ENCODE measurements at places on chromosomes 1 and 21.

- no peak for DNase-seq
These were observed 35.1 kb downstream of the CATSPERE start for GRCh38 chr1:244496186-244496585.

DNA sequence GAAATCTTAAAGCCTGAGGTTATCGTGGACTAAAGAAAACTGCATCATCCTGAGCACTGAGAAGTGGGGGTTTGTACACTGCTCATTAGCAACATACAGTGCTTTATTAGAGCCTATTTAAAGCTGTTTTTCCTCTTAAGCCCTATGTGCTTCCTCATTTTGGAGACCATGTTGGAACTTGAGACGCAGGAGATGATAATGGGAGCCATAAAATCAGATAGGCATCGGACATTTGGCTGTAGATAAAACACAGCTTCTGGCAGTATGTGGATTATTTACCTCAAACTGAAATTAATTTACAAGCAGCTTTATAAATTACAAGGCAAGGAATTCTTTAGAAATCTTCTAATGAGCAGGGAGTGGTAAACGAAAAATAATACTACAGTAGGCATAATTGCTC is 147.7 kb upstream of the IVNS1ABP start:
- DNase-seq: no peak

DNA sequence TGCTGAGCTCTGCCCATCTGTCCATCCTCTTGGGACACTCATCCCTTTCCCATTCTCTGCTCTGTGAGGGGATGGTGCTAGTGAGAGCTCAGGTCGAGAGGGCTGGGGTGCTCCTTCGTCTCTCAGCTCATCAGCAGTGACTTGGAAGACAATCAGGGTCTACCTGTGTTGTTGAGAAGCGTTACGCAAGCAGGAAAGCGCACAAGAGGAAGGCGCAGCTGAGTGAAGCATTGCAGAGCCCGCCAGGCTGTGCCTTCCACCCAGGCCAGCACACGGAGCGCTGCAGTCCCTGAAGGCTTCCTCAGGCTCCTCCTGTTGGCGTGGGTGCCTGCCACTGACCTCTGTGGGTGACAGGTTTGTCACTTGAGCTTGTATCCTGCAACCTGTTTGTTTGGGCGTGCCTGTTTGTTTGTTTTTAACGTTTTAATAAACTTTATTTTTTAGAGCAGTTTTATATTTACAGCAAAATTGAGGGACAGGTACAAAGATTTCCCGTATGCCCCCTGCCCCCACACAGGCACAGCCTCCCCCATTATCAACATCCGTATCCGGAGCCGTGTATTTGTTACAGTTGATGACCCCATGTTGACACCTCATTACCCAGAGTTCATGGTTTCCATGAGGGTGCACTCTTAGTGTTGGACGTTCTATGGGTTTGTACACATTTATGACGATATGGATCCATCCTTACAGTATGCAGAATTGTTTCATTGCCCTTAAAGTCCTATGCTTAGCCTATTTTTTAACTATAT is 36.7 kb downstream of the ADARB1 start:
- DNase-seq: peak; percentile 80

- no peak for DNase-seq
These were observed 2.6 kb upstream of the PYCR2 start for GRCh38 chr1:225926551-225927113.

- no peak for DNase-seq
These were observed 113.7 kb downstream of the CRYAA start for GRCh38 chr21:43282358-43283120.

DNA sequence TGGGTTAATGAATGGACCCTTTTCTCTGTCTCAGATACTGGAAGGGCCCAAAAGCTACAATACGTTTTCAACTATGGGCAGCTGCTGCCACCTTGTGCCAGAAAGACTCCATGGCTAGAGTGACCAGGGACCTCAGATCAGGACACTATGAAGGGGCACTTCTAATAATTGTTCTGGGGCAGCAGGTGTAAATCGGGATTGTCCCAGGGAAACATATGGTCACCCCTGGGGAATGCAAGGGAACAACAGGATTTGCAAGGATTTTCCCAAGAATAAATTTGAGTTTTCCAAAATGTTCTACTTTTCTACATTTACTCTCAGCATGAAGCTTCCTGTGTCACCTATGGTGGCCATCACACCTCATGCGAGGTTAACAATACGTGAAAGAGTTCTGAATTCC is 12.0 kb upstream of the FCAMR start:
- DNase-seq: peak; percentile 34

- no peak for DNase-seq
These were observed 363.5 kb downstream of the KCNH1 start for GRCh38 chr1:210770396-210770984.

DNA sequence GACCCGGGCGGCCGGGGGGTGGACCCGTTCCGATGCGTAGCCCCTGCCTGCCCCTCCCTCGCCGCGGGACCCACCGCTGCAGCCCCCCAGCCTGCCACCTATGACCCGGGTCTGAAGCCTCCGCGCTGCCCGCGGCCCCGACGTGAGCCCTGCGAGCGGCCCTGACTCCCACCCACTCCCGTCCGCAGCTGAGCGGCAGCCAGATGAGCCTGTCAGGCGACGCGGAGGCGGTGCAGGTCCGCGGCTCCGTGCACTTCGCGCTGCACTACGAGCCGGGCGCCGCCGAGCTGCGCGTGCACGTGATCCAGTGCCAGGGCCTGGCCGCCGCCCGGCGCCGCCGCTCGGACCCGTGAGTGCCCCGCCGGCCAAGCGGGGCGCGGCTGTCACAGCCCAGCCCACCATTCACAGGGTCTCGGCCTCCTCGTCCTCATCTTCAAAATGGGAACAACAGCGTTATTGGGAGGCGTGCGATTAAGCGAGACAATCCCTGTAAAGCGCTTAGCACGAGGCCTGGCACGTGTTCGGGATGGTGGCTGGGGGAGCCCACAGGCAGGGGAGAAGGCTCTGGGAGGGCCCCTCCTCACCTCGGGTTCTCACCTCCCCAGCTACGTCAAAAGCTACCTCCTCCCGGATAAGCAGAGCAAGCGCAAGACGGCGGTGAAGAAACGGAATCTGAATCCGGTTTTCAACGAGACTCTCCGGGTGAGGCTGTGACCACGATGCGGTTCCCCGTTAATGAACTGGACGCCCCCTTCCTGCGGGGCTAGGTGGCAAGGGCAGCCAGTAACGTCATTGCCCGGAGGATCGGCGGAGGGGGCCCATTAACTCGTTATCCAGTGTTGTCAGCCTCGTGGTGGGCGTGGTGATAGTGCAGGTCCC is 8.2 kb downstream of the SYTL1 start:
- no peak for DNase-seq
